ENCODE measurements at places on chromosomes 5 and 9. TPM values are rescaled to one million over a fixed set of nuclear protein-coding genes. Genes with fewer than 3 reads are reported as not detected.

DNA sequence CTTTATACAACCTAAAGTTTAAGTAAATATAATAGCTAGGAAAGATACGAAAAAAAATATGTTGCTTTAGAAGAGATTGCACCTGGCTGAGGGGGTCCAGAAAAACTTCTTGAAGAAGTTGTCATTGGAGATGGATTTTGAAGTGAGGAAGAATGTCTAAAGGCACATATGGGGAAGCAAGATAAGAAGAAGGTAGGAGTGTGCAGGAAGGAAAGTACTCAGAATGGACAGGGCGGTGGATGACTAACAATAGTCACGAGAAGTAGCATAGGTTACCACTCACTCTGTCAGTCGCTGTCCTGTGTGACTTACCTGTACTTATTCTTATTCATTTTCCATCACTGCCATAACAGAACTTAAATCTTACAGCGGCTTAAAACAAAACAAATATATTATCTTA, 251.6 kb downstream of the GRIA1 start:
- DNase-seq: no peak

DNA sequence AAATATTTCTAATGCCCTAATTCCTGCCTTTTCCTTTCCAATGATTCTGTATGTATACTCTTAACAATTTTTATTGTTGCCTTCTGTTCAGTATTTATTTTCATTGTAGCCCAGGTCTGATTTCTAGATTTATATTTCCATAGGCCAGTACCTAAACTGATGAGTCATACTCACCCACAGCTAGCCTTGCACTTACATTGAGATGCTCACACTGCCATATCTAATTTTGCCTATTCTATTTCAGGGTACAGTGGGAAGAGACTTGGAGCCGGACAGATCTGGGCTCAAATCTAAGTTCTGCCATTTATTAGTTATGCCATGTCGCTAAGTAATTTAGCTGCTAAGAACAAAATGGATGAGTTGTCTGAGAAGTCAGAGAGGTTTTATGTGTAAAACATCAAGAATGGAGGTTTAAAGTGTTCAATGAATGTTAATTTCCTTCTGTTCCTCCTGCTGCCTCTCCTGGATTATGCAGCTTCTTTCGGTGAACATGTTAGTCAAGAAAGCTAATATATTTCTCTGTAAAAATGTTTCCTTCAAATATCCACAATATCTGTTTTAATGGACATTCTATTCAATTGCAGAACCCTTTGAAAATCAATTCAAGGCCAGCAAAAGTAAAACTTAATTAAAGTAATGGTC, 62.3 kb upstream of the CDK5RAP2 start:
- no peak for DNase-seq

DNA sequence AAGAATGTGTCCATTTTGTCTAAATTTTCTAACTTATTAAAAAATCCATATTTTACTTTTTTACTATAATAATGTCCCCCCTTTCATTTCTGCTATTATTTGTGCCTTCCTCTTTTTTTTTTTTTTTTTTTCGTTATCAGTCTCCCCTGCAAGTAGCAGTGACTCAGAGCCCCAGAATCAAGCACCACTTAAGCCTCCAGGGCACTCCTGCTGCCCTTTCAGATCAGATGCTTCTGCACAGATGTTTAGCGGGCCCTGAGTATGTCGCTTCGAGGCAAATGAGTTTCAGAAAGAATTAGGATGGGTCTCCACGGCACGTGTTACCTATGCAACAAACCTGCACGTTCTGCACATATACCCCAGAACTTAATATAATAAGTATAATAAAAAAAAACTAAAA, 11.7 kb downstream of the MED7 start:
- no peak for DNase-seq

GRCh38 chr5:79189439-79190234, 46.3 kb upstream of the JMY start:
- DNase-seq: no peak

DNA sequence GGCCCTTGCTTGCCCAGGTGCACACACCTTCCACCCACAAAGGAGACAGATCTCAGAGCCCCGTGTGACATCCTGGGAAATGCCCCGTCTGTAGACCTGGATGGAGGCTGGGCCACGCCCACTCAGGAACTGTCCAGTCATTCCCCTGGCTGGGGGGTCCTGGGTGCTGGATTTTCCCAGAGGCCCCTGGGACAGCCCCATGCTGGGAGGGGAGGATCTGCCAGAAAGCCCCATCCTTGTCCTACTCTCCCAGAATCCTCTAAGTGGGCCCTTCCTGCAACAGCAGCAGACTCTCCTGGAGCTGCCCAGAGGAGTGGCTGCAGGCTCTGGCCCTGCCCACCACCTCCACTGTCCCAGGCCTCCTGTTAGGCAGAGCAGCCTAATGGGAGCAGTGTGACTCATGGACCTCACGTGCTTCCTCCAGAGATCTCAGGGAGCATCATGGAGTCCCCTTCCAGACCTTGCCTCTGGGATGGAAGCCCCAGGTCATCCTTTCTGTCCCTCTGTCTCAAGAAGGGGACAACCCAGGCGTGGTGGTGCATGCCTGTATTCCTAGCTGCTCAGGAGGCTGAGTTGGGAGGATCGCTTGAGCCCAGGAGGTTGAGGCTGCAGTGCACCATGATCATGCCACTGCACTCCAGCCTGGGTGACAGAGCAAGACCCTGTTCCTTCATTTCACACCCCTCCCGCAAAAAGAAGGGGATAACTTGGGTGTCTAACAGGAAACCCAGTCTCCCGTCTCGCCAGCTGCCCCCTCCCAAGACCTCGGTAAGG, 51.7 kb downstream of the JADE2 start:
- DNase-seq: no peak

GRCh38 chr5:42912184-42912798, 100.6 kb upstream of the SELENOP start:
- peak; percentile 35 for DNase-seq

GRCh38 chr5:109688630-109688969, 1.1 kb upstream of the MAN2A1 start:
- DNase-seq: peak; percentile 42

The TIMD4 gene
- not detected for polyA plus RNA-seq

The LVRN gene
- polyA plus RNA-seq: not detected
